Posterior vena cava (tissue), 2 donors: ENCODE measurements at places on chromosomes 12 and 14. TPM values are rescaled to one million over a fixed set of nuclear protein-coding genes. Genes with fewer than 3 reads are reported as not detected.
A peak's percentile ranks its signal among the peaks of the same experiment; 100 is the strongest.

ACVR1B gene
- total RNA-seq = 20.0 TPM

PRB2 gene
- total RNA-seq = not detected

DLGAP5 gene
- total RNA-seq = 0.10 TPM

GRCh38 chr14:76904100-76904739 lies 78.0 kb downstream of the LRRC74A start:
- DNase-seq = peak; percentile 89

DNA sequence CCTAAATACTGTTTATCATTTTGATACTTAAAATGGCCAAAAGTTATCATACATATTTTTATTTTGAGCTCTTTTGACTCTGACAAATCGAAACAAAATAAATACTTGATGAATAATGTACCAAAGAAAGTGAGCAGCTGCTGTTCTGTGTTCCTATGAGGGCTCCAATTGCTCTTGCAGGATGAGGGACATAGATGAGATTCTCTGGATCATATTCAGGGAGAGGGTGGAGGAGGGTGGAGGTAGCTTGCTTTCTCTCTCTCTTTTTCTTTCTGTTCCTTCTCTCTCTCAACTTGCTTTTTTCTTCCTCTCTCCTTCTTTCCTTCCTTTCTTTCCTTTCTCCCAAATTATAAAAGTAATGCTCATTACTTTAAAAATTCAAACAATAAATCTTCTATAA lies 8.9 kb upstream of the MYH7 start:
- DNase-seq = no peak

ERBB3 gene
- total RNA-seq = 0.71 TPM

- DNase-seq = peak; percentile 81
Measured at GRCh38 chr14:90726656-90727055, 89.6 kb downstream of the TTC7B start.

DNA sequence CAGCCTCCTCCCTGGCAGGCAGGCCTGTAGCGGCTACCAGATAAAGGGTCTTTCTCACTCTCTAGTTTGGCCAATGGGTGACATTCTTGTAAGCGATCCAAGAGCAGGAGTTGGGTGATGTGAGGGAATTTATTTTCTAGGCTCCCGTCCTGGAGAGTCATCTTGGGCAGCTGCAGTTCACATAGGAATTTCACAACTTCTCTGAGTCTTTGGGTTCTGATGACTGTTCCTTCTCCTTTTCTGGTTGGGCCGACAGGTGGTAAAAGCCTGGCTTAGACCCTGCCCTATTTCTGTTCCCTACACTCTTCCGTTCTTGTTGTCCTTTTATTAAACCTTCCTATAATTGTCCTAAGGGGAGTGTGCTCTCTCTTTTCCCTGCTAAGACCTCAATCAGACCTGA lies 42.6 kb upstream of the POC1B start:
- DNase-seq = no peak

- no peak for DNase-seq
Measured at GRCh38 chr12:17062267-17063036, 456.5 kb upstream of the LMO3 start.

DNA sequence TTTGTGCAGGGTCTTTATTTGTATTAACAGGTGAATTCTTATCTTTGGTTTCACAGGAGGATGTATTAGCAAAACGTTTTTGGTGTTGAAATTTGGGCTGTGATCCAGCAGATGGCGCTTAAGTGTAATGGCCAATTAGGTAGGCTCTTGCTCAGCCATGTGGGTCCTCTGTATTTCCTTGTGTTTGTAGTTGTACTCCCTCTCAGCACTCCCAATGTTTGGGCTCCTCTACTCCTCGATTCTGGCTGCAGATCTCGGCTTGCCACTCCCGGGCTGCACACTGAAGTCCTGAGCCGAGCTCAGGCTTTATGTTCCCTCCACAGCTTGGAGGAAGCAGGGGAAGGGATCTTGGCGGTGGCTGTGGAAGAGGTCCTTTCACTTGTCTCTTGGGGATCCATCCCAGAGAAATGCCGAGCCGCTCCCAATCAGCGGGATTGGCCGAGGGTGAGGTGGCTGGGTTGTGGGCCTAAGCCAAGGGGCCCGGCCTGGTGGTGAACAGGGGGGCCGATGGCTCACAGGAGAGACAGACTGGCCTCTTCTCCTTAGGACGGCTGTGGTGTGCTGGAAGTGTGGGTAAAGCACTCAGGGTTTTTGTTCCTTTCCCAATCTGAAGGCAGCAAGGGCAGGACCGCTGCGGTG lies 133.7 kb downstream of the AEBP2 start:
- peak; percentile 79 for DNase-seq

CLEC7A gene
- total RNA-seq = 19.4 TPM

- no peak for DNase-seq
Measured at GRCh38 chr14:25431211-25432076, 381.5 kb upstream of the STXBP6 start.

- DNase-seq = no peak
Measured at GRCh38 chr12:105841840-105842239, 296.9 kb downstream of the NUAK1 start.

DNA sequence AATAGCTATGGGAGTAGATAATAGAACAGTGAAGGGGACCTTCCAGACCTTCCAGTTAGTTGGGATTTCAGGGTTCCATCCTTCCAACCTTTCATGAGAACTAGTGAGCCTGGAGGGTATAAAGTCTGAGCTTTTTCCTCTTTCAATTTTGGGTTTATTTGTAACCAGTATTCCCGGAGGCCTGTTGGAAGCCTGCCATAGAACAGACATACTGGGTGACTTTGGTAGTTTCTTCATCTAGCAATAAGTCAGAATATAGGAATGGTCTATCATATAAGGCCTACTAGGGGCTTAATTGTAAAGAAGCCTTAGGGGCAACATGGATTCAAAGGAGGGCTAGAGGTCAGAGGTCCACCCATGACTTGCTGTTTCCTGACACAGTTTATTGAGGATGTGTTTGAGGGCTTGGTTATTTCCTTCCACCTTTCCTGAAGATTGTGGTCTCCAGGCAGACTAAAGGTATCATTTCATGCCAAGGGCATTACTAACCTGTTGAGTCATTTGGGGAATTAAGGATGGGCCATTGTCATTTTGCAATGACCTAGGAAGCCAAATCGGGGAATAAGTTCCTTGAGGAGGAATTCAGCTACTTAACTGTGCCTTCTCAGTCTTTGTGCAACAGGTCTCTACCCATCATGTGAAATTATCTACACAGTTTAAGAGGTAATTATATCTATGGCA lies 410.3 kb downstream of the SLC6A15 start:
- no peak for DNase-seq

DNA sequence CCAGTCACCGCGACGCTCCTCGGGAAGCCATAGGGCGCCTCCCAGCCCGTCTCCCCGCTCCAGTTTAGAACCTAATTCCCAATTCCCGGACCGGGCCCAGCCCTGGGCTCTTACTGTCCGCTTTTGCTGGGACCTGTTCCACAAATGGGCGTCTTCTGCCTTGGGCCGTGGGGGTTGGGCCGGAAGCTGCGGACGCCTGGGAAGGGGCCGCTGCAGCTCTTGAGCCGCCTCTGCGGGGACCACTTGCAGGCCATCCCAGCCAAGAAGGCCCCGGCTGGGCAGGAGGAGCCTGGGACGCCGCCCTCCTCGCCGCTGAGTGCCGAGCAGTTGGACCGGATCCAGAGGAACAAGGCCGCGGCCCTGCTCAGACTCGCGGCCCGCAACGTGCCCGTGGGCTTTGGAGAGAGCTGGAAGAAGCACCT lies 797 bp downstream of the UNG start:
- peak; percentile 92 for DNase-seq

DNA sequence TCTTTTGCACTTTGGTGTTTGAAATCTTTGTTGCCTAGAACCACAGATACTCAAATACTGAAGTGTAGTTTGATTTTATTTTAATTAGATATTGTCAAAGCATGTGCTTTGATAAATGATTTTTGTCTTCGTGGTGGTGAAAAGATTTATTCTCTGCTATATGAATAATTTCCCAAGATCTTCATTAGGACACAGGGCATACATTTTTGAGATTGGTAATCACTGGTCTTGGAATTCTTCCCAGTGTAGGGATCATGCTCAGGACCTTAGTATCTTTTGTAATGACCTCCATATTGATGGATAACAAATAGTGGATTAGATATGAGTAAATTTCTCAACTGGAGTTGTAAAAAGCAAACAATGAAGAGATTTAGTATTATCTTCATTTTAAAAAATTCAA lies 28.2 kb downstream of the TBK1 start:
- DNase-seq = no peak

PPP1R12A gene
- 220 TPM for total RNA-seq

GRCh38 chr14:30118992-30119640 lies 191.5 kb upstream of the PRKD1 start:
- DNase-seq = no peak

CFAP251 gene
- total RNA-seq = 1.9 TPM

RD3L gene
- not detected for total RNA-seq

GRCh38 chr14:94919896-94920295 lies 150.0 kb upstream of the GSC start:
- peak; percentile 69 for DNase-seq

DNA sequence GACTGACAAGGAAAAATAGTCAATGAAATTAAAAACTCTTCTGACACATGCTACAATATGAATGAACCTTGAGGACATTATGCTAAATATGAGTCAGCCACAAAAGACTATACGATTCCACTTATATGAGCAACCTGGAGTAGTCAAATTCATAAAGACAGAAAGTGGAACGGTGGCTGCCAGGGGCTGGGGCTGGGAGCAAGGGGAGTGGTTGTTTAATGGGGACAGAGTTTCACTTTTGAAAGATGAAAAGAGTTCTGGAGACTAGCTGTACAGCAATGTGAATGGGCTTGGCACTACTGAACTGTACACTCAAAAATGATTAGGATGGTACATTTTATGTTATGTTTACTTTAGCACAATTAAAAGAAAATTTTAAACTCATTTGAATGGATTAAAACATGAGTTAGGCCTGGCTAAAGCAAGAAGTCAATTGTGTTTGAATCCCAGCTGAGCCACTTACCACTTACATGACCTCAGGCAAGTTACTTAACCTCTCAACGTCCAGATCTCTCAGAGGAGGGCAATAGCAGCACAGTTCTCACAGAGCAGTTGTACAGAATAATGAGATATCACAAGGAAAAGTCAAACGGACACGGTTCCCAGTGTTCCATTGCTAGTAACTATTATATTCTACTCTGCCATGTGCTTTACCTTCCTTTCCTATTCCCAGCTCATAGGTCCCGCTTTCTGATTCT lies 102.5 kb downstream of the SPTSSA start:
- no peak for DNase-seq

DNA sequence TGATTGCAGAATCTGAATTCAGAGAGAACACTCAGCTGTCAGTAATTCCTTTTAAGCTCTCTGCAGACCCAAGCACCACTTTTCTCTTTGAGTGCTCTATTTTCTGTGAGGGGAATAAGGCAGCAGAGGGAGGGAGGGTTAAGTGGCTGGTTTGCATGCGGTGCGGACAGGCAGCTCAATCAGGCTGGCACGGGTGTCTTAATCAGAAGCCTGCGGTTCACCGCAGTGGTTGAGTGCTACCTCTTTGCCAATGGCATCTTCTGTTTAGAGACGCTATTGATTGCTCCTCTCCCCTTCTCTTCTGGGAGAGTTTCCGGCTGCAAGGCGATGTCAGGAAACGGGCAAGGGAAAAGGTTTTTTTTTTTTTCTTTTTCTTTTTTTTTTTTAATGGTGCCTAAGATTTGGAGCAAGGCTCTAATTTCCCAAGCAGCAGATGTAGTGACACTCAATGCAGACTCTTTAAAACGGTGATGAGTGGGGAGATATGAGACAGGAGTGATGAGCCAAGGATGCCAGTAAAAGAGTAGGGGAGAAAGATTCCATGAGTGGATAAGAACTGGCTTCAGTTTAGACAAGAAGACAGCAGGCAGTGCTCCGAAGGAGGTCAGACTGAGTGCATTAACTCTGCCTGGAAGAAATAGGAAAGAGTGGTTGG lies 533.7 kb upstream of the SEL1L start:
- DNase-seq = no peak

DNA sequence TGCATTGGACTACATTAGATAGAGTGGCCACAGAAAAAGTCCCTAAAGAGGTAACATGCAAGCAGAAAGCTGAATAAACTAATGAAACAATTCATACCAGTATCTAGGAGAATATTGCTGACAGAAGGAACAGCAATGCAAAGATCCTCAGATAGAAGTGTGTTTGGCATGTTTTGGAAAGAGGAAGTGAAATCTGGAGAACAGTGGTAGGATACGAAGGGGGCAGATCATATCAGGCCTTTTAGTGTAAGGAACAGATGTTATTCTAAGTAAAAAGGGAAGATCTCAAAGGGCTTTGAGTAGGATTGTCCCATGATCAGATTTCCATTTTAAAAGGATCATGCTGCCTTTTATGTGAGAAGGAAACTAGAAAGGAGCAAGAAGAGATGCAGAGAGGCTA lies 342.9 kb downstream of the PAWR start:
- DNase-seq = no peak

INSM2 gene
- total RNA-seq = not detected

NID2 gene
- total RNA-seq = 56.9 TPM

ANG gene
- total RNA-seq = 18.0 TPM

B4GALNT3 gene
- total RNA-seq = 5.0 TPM

- no peak for DNase-seq
Measured at GRCh38 chr12:1668833-1669543, 21.9 kb upstream of the ADIPOR2 start.

DNA sequence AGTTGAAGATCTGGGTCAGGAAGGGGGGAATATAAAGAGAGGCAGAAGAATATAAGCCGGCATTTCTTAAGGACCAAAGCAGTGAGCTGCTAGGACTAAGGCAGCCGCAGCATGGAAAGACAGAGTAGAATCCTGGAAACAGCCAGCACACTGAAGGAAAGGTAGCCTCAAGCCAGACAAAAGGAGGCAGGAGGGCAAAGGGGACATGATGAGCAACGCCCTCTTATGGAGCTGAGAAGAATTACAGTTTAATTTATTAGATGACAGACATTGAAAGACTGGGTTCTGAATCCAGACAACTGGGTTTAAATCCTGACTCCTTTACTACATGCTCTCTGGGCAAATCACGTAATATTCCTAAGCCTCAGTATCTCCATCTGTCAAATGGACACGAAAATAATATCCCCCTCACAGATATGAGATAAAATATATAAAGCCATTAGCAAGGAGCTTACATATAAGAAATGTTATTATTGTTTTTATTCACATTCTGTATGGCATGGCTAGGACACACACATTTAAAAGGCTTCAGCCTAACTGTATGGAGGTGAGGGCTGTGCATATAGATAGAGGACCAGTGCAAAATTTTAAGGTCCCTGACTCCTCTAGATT lies 8.1 kb upstream of the PCED1B start:
- DNase-seq = no peak

DHRS4L2 gene
- total RNA-seq = 16.9 TPM

GRCh38 chr12:57604992-57605810 lies 577 bp downstream of the DTX3 start:
- DNase-seq = no peak

GRCh38 chr14:38721822-38722431 lies 381.1 kb downstream of the SEC23A start:
- DNase-seq = no peak

GRCh38 chr14:95123891-95124579 lies 33.3 kb downstream of the DICER1 start:
- DNase-seq = no peak
